ENCODE measurements at places on chromosomes 11 and 22.

- DNase-seq = no peak
Measured at GRCh38 chr11:1743585-1744136, 6.7 kb downstream of the IFITM10 start.

DNA sequence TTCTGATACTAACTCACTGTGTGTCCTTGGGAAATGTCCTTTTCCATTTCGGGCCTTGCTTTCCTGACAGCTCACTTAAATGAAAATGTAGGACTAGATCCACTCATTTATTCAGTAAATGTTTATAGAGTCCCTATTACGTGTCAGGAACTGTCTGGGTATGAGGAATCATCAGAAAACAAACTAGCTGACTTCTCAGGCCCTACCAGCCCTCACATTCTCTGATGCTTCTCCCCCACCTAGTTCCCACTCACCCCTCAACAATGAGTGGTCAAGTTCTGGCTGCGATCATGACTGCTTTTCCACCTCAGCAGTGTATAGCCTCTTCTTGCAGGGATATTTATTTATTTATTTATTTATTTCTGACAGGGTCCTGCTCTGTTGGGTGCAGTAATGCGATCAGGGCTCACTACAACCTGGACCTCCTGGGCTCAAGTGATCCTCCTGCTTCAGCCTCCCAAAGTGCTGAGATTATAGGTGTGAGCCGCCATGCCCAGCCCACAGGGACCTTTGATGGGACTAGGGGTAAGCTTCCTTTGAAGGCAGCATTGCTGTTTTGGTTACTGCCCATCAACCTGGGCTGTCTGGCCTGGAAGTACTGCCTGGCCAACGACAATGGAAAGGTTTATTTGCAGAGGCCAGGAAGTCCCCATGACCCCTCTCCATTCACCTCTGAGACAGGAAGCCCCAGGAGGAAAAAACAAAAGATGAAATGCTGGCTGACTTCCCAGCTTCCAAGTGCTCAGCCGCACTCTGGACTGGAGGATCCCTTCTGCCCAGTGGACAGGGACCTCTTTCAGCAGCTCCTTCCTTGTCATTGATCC lies 33.1 kb upstream of the POLD3 start:
- DNase-seq = no peak

DNA sequence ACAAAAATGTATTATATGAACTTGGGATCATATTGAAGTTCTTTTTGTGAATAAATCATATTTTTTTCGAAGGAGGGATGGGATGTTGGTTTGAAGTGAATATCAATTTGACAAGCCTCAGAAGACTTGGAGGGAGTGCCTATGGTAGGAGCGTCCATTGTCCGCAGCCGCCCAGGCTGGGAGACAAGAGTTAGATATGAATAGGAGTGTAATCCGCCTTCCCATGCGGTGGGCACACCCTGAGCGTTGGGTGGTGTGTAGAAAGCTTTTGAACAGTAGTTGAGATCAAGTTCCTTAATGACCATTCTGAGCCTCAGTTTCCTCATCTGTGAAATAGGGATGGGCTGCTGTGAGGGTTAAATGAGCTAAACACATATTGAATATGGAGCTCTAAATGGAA lies 7.0 kb downstream of the CD82 start:
- no peak for DNase-seq

- DNase-seq = no peak
Measured at GRCh38 chr11:122424636-122425035, 230.9 kb upstream of the UBASH3B start.

- no peak for DNase-seq
Measured at GRCh38 chr11:34427186-34427805, 11.4 kb upstream of the CAT start.

- DNase-seq = no peak
Measured at GRCh38 chr22:27154717-27155116, 497.3 kb downstream of the MIAT start.

GRCh38 chr11:20134991-20135736 lies 25.1 kb downstream of the DBX1 start:
- DNase-seq = no peak

GRCh38 chr22:25357132-25357455 lies 137.7 kb downstream of the CRYBB2 start:
- DNase-seq = no peak

GRCh38 chr11:127926721-127927120 lies 660.6 kb downstream of the ETS1 start:
- DNase-seq = no peak

DNA sequence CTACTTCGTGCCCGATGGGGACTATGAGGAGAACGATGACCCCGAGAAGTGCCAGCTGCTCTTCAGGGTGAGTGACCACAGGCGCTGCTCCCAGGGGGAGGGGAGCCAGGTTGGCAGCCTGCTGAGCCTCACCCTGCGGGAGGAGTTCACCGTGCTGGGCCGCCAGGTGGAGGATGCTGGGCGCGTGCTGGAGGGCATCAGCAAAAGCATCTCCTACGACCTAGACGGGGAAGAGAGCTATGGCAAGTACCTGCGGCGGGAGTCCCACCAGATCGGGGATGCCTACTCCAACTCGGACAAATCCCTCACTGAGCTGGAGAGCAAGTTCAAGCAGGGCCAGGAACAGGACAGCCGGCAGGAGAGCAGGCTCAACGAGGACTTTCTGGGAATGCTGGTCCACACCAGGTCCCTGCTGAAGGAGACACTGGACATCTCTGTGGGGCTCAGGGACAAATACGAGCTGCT lies 751 bp downstream of the FIBIN start:
- no peak for DNase-seq

GRCh38 chr22:46739094-46739870 lies 1.2 kb upstream of the CERK start:
- peak; percentile 23 for DNase-seq

DNA sequence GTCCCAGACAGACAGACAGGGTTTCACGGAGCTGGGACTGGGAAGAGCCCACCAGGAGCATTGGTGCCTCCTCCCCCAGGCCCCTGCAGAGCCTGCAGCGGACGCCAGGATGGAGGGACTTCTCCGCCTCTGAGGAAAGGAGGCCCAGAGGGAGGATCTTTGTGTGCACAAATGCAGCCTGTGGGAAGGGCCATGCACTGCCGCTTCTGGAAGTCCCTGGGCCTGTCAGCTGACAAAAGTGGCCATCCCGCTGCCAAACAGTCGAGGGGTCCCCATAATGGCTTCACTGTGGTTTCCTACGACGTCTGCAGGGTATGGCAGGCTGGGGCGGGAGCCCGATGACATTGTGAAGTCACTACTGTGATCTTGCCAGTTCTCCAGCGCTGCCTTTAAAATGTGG lies 73.8 kb downstream of the TP53I11 start:
- no peak for DNase-seq

DNA sequence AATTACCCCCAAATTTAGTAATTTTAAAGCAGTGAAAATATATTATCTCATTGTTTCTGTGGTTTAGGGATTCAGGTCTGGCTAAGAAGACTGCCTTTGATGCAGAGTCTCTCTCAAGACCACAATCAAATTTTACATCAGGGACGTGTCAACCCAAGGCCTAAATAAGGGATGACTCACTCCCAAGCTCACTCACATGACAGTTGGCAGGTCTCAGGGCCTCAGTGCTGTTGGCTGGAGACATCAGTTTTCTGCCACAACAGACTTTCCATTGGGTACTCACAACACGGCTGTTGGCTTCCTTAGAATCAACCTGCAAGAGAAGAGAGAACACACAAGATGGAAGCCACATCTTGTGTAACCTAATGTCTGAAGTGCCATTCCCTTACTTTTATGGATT lies 377.3 kb downstream of the FAM181B start:
- no peak for DNase-seq

DNA sequence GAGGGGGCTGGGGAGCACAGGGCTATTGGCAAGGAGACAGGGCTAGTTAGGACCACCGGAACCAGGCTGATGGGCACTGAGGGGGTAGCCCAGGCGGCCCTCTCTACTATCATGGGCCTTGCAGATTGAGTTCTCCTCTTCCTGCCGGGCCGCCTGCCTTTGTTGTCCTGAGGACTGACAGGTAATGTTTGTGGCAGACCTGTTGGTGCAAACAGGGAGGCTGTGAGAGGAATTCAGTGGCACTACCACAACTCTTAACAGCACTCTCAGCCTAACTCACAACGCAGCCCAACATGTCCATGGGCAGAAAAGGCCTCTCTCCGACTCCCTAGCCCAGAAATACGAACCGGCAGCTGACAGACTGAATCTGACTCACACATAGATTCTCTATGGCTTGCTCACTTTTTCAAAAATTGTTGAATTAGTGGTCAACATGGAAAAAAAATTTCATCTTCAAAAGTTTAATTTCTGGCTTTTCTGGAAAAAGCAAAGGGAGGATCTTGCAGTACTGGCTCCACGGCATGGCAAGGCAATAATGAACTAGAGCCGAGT lies 11.4 kb downstream of the KCNJ5 start:
- DNase-seq = no peak

GRCh38 chr11:109383306-109383705 lies 38.7 kb upstream of the C11orf87 start:
- no peak for DNase-seq

- no peak for DNase-seq
Measured at GRCh38 chr11:60933416-60934123, 9.3 kb downstream of the TMEM132A start.

DNA sequence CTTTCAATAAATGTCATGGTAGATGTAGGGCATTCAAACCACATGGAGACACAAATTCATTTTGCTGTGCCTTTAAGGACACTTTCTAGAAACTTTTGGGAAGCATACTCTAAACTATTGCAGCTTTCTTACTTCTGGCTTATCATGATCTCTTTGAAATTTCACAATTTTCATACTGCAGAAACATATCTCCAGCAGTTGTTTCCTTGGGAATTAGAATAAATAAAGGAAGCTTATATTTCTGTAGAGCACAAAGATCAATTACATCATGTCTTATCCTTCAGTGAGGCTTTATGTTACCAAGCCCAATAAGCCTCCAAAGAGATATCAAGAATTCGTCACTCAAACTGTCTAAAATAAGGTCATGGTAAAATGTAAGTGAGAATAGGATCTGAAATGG lies 74.5 kb upstream of the RAB38 start:
- DNase-seq = no peak

DNA sequence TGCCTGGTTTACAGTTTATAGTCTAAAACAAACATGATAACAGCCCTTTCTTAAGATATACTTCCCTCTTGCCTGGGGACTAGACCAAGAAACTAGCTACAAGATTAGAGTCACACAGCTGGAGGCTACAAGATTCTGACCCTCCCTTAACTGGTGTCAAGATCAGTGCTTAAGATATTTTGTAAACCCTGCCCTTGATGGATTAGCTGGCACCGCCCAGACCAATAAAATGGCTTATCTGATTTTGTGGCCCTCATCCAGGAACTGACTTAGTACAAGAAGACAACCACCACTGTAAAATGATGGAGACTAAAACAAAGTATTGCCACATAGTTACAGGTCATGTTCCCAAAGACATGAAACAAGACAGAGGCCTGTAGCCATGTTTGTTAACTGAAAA lies 53.4 kb downstream of the FAM181B start:
- DNase-seq = no peak

GRCh38 chr22:26660961-26661578 lies 3.7 kb downstream of the MIAT start:
- no peak for DNase-seq

GRCh38 chr11:3902441-3902840 lies 47.0 kb downstream of the STIM1 start:
- DNase-seq = no peak

DNA sequence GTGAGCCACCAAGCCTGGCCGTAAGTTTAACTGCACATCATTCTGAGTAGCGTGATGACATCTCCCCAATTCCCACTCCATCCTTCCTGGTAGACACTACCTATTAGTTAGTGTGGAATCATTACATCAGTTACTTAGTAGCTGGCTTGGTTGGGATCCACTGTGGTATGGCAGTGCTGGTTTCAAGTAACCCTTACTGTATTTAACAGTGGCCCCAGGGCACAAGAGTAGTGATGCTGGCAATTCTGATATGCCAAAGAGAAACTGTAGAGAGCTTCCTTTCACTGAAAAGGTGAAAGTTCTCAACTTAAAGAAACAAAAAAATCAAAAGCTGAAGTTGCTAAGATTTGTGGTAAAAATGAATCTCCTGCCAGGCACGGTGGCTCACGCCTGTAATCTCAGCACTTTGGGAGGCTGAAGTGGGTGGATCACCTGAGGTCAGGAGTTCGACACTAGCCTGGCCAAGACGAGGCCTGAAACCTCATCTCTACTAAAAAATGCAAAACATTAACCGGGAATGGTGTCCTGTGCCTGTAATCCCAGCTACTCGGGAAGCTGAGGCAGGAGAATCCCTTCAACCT lies 27.2 kb downstream of the RHOD start:
- DNase-seq = no peak

DNA sequence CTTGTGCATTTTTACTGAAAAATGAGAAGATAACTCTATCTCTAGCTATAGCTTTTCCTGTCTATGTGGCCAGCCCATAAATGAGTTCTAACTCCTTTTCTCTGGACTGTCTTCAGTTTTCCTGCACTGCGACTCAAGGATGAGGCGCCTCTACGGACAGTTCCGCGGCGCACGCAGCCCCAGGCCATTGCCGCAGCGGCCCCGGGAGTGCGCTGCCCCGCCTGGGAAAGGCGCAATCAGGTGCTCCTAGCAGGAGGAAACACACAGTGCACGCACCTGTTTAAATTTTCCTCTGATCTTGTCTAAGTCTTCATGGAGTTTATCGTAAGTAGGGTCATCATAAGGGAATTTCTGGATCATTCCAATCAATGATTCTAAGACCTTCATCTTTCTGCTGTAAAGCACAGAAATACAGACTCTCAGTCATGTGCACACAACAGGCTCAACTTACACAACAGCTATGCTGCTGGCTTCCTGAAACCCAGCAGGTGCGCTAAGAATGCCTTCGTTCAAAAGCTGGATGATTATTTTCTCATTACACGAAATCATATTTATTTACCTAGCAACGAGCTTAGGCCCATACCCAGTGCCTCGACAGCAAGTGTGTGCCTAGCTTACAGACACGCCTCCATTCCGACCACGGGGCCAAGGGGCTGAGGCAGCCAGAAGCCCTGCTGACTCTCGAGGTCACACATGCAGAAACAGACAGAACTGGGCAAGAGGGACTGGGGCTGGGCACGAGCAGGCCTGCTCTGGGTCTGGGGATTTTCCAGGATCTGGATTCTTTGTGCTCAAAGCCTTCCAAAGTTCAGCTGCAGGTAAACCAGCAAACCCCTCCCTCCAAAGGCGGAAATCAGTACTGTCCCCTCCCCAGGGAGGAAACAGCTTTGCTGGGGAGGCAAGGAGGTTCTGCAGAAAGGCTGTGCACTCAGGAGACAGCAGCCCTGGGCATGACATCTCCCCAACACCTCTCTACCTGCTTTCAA lies 7.2 kb downstream of the LTO1 start:
- no peak for DNase-seq

- no peak for DNase-seq
Measured at GRCh38 chr11:67311556-67312082, 8.3 kb downstream of the SSH3 start.

- DNase-seq = no peak
Measured at GRCh38 chr11:126157326-126158030, 54.0 kb downstream of the RPUSD4 start.

DNA sequence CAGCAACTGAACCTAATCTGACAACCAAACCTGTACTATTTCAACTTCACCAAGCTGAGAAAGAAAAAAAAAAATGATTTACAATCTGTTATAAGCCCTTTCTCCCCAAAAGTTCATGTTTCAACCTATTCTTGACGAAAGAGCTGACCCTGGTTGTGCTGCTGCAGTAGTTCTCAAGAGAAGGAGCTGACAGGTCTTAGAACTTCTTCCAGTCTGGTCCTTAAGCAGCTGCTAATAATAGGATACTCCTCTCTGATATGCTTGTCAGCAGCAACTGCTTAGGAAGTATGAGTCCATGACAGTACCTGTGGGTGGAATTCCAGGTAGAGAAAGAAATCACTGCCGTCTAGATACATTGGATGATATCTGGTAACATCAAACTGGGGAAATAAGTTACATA lies 735.1 kb upstream of the CCDC90B start:
- DNase-seq = no peak
